Smooth muscle cell of bladder (primary cell): ENCODE measurements at places on chromosomes 4 and X. TPM values are rescaled to one million over a fixed set of nuclear protein-coding genes. Genes with fewer than 3 reads are reported as not detected.

Gene HS6ST2
- 0.14 TPM in 1 of 2 replicates, not detected in the other for total RNA-seq

Gene GPRASP1
- 4.0 and 8.9 TPM in 2 replicates for total RNA-seq

Gene HMX1
- total RNA-seq: not detected in 2 replicates

Gene C4orf36
- total RNA-seq: 0.28 and 0.37 TPM in 2 replicates

Gene PTCHD1
- not detected in 2 replicates for total RNA-seq
